LoVo (cell line): ENCODE measurements at places on chromosomes 4 and X.

DNA sequence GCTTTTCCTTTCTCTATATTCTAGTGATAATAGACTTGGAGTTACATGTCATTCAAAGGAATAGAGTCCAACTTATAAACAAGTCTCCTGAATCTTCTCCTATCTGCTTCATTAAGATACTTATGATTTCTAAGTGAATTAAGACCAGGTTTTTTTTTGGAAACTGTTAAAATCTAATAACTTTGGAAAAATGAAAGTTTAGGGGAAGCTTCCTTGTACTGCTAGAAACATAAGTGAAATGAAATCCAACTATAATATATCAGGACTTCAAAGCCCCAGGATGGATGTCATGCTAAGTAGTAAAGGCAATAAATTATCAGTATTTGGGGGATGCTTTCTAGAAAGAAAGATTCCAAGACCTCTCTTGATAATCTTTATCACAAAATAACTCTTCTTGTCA, 24.8 kb downstream of the GRIA2 start:
- no peak for DNase-seq

DNA sequence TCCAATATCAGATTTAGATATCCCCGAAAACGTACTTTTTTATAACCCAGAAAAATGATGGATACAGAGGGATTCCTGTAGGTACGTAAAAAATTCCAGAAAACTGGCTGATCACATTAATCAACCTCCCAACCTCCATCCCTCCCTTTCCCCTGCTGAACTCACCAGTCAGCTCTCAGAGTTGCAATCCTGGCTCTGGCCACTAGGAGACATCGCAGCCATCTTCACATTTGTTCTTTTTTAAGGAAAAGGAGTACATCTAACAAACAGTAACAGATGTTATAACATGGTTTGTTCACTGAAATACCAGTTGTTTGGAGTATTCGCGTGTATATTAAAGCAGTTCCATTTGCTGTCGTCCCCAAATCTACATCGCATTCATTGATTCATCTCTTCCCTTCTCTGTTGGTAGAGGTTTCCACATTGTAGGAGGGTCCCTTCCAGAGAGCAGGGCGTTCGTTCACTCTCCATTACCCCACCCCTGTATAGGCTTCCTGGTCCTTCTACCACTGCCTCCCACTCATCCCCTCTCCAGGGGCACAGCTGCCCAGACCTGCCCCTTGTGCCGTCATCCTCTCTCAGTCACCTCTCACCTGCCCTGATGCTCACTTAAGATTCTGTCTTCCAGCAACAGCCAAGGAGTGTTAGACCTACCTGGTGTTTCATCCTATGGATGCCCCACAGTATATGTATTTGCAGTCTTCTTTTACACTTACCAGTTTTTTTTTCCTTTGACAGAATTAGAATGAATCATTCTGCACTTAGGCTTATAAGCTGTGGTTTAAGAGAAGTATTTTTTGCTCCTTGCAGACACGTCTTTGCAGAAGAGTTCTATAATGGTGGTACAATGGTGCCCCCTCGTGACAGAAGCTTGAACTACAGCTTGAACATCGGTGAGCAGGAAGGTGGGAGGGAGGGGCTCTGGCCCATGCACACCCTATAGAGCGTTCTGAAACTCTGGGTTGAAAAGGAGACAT, 36.8 kb upstream of the RAB40AL start:
- DNase-seq, result peak; percentile 18

DNA sequence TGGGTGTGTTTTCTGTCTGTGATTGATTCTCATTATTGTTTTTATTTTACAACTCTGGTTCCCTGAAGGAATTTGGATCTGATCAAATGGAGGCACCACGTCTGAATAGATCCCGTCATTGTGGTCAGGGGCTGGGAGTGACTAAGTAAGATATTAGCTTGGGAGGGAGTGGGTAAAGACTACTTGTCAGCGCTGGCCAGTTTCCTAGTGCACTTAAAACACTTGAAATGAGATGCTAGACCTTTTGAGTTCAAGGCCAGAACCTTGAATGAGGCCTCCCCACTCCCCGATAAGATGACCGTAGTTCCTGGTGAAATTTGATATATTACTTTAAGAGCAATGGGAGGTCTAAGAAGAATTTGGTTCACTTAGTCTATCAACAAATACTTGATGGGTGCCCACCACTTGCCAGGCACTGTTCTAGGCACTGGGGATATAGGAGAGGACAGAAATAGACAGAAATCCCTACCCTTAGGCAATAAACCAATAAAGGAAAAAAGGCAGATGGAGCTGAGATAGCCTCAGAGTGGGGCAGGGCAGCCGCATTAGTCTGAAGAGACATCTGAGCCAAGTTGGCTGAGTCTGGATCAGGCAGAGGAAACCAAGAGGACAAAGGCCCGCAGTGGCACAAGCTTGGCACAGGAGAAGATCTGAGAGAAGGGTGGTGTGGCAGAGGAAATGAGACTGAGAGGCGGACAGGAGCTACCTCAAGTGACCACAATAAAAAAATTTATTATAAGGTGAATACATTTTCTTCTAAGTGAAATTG, 11.8 kb downstream of the FAM184B start:
- no peak for DNase-seq

DNA sequence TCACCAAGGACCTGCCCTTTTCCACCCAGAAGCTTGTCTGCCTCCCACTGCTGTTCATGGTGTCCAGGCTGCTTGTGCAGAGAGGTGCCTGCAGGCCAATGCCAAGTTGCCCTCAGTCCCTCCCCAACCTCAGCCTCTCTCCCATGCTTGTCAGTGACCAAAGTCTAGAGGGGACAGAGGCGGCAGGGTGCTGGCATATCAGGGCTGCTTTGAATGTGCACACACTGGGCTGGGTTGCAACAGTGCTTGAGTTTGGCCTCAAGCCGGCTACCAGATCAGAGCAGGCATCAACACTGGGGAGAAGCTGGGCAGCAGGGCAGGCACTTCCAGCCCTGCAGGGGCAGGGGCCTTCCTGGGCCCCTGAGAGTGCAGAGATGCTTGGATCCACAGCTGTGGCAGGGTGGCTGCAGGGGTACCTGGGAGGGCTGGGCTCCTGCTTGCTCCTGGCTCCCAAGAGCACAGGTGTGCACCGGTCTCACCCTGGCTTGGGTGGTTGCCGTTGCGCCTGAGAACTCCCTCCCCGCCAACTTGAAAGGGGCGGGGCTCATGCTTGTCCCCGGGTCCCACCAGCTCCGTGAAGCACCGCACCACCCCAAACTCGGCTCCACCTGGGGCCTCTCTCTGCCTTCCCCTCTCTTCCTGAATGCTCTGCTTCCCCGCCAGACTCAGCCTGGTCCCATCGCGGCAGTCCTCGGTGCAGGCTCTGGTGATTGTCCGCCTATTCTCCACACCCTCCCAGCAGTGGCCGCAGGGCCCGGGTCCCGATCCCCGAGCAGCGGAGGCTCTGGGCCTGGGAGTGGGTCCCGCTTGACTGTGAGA, 1681.9 kb upstream of the ADGRL3 start:
- no peak for DNase-seq

GRCh38 chr4:121938282-121939092, 13.4 kb downstream of the TRPC3 start:
- no peak for DNase-seq

DNA sequence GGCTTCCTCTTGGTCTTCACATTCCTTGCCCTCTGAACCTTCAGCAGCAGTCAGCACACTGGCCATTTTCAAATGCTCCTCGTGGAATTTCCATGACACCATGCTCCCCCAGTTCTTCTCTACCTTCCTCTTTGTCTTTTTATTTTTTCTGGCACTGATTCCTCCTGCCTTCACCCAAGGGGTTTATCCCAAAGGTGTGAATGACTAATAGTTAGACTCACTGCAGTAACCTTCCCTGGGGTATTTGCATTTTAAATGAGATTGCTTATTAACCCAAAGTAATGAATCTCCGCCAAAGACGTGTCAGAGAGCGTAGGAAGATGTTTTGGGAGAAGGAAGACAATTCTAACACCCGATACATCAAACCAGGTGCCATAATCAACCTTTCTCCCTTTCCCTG, 36.2 kb downstream of the CD40LG start:
- DNase-seq, result no peak

DNA sequence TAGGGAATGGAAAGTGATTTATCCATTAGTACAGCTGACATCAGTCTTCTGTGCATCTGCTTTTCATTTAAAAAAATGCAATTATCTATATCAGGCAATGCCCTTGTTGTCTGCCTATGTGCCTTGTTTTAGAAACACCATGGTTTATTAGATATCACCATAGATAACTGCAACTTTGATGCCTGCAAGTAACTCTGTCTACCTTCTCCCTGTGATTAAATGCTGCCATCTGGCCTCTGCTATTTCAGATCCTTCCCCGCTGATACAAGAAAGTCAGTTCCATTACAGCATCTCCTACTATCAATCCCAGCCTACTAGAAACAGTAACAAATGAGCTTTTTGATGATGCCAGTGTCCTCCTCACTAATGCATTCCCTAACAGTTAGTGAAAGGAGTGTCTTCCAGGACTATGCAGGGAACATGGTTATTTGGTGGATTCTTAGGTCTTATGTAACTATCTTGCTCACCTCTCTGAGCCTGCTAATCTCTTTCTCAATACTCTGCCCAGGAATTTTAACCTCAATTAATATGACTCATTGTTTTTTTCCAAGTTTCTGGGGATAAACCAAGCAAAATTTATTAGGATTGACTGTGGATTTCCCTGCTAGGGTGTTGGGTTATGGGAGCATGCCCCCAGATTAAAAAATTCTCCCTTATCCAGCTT, 444.9 kb downstream of the RAPGEF2 start:
- DNase-seq, result peak; percentile 28

DNA sequence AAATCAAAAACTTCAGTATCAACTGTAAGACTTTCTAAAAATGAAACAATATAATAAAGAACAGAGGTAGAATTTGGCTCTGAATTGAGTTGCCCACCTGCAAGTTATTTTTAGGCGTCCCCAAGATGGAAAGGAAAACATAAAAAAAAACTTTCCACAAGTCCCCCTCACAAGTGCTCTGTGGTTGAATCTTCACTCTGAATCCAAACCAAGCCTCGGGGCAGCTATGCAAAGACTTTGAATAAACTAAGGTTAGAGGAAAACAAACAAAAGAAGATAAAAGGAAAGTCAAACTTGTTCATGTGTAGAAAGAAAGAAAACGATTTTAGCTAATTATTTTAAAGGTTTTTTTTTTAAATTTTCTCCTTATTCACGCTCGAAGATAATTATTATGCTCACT, 372.4 kb upstream of the SLIT2 start:
- no peak for DNase-seq
